ENCODE measurements at places on chromosomes 4 and X.

DNA sequence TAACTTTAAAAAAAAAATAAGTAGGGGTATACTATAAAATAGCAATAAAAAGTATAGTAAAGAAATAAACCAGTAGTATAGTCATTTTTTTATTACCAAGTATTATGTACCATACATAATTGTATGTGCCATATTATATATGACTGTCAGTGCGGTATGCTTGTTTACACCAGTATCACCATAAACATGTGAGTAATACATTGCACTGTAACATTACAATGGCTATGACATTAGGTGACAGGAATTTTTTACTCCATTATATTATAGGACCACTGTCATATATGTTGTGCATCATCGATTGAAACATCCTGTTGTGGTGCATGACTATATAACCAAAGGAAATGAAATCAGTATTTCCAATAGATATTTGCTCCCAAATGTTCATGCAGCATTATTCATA is 176.9 kb upstream of the ARHGAP24 start:
- DNase-seq, result no peak

DNA sequence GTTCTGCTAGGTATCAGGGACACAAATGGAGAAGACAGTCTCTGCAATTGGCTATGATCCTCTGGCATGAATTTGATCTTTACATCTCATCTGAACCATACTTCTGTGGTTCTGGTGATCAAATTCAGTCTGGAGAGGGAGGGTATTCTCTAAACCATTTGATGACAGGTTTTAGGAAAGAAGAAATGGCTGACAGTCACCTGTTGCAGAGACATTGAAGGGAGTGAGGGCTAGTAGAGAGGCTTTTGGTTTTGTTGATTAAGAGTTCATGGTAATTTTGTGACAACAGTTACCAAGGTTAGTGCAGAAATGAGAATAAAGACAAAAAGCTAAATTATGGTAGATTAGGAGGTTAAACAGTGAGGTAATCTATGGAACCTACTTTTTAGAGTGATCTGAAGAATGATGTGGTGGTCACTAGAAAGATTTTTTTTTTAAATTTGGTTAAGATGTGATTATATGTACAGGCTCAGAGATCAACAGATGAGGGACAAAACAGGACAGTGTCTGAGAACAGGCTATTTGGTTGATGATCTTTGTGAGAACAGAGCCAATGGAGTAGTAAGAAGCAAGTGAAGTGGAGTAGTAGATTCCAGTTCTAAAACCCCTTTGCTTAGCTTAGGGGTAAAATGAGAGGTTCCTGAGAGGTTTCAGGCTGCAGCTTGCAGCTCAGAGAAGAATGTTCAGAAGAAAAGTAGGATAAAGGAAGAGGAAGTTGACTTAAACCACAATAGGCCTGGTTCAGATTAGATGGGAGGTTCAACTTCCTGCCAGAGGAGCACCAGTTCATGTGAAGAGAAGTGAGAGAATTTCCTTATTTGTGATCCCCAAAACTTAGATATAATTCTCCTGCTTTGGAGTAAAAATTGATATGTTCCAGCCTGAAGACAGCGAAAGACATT is 34.7 kb downstream of the VSIG4 start:
- no peak for DNase-seq

- peak; percentile 22 for DNase-seq
These were observed 55.3 kb downstream of the JADE3 start for GRCh38 chrX:46967547-46967946.

DNA sequence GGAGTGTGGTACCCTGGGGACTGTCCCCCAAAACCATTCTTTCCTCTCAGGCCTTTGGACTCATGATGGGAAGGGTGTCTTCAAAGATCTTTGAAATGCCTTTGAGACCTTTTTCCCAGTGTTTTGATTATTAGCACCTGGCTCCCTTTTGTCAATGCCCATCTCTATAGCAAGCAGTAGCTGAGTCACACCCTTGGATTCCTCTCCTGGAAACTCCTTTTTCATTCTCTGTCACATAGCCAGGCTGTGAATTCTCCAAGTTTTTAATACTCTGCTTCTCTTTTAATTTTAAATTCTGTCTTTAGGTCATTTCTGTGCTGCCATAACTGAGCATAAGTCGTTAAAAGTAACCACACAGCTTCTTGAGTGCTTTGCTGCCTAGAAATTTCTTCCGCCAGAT is 29.7 kb downstream of the IL21 start:
- no peak for DNase-seq

DNA sequence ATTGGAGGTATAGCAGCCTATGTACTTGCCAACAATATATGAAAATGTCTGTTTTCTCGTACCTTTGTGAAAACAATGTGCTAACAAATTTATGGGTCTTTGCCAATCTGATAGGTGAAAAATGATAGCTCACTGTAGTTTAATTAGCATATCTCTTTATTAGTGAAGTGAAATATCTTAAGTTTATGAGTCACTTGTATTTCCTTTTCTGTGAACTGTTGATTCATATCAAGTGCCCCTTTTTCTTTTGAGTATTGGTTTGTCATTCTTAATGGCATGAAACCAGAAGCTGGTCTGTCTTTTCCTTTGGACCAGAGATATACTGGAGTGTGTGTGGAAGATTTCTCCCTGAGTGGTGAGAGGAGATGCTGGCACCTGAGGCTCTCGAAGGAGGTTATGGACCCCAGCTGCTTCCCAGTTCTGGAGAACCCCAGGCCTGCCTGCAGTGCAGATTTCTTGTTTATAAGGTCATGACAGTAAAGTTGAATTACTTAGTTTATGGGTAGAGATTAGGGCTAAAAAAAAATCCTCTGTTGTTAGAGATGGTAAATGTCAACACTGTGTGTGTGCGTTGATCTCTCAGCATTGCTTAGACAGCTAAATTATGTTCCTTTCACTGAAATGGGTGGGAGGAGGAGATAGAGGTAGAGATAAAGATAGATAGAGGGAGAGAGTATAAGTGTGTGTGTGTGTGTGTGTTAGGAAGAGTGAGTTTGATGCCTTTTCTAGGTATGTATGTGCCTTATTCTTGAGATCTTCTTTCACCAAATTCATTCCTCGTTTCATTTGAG is 89.9 kb downstream of the REPS2 start:
- no peak for DNase-seq

GRCh38 chr4:116016201-116016600 is 902.8 kb upstream of the NDST4 start:
- DNase-seq, result no peak

GRCh38 chr4:148054275-148054674 is 322.4 kb downstream of the ARHGAP10 start:
- DNase-seq, result no peak

DNA sequence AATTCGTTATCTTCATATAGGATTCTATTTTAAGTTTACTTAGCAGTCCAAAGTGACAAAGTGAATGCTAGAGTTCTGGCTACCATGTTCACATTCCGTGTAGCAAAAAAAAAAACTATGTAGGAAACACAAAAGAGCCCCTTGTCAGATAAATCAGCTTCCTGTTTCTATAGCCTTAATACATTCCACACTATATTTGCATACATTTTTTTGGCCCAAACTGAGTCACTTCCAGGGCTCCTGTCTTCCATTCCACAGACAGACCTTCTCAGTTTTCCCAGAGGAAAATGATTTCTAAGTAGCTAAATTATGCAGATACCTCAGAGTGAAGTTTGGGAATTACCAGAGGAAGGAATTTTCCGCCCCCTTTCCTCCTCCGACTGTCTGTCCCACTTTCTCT is 841.9 kb upstream of the HS3ST1 start:
- DNase-seq, result no peak

GRCh38 chr4:20724915-20725314 is 24.7 kb downstream of the PACRGL start:
- no peak for DNase-seq

DNA sequence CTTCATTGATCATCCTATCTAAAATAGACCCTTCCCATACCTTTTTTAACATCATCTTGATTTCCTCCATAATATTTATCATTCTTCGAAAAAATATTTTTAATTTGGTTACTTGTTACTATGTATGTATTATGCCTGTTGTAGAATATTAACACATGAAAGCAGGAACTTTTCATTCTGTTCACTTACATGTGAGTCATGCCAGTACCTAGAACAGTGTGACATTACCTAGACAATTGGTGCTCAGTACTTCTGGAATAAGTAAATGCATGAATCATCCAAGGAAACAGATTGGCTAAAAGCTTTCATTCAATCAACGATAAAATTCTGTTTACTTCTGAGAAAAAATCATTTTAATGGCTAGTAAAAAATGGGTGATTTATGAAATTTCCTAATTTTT is 76.4 kb downstream of the CXXC4 start:
- DNase-seq, result no peak

DNA sequence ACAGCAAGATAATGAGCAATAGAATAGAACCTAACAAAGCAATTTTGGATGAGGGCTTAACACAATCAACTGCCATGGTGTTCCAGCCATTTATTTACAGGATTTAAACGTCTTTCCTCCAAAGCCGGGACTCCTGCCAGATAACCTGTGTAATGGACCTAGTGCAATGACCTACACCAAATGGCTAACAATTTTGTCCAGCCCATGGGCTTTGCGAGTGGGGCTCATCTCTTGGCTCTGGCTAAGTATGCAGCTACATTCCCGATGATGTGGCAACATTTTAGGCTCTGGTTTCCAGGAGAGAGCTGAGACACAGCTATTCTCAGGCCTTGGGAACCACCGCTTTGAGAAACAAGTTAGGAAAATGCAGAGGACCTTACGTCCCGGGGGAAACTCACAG is 822.3 kb upstream of the FTHL17 start:
- no peak for DNase-seq

- DNase-seq, result no peak
These were observed 1.9 kb downstream of the STOX2 start for GRCh38 chr4:183906739-183907651.

- DNase-seq, result no peak
These were observed 82.4 kb upstream of the HPRT1 start for GRCh38 chrX:134377537-134377936.

DNA sequence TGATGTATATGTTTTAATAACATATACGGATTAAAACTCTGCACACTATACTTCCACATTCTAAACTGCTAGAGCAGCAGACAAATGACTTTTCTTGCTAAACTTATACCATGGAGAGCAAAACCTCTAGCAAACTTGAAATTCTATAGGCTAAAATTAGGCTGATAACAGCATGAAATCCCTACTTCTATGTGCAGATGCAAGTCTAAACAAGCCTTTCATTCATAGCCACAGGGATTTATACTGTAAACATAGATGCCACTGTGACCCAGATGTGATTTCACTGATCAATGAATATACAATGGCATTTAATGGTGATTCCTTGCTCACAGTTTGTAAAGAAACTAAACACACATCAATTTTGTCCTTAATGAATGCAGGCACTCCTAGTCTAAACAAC is 151.0 kb downstream of the ANTXR2 start:
- DNase-seq, result no peak

- peak; percentile 28 for DNase-seq
These were observed 98.1 kb upstream of the OTUD4 start for GRCh38 chr4:145278341-145279121.

- no peak for DNase-seq
These were observed 587.3 kb downstream of the TMA16 start for GRCh38 chr4:164081801-164082200.

DNA sequence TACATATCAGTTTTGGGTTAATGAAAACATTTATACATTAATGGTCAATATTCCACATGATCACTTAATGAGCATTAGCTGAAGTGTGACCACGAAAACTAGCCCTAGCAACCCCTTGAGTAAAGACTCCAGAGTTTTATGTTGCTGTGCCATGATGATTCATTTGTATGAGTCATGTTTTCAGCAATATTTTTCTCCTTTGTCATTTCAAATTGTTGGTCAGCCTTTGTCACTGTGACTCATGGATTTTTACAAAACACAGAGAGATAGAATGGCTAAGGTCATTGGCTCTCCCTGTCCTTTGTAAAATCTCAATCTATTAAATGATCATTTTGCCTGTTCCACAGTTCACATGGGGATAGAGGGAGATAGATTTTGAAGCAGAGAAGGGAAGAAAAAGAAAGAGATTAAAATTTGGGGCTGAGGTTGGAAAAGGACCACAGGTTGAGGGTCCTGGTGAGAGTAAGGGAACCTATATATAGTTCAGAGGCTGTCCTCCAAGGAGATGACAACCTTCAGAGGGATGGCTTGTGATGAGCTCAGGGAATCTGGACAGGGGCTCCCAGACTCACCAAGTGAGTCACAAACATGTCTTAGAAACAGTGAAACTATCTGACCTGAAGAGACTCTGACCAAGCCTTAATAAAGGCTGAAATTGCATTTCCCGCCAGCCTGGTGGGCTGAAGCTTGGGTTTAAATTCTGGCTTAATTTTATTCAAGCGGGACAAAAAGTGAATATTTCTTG is 25.6 kb downstream of the NR0B1 start:
- DNase-seq, result no peak

DNA sequence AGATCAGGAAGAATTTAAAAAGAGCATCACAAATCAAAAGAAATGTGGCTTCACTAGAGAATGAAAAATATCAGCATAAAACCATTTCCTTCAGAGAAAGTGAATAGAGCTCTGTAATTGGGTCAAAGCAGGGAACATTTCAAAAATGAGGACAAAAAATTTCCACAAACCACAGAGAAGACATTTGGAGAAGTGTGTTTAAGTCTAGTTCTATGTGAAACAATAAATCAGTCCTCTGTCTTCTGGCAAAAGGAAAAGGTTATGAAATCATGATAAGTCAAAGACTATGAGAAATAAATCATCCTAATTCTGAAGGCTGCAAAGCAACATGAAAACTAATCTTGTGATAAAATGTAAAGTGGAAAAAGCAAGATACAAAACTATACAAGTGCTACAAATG is 27.9 kb downstream of the SMPX start:
- no peak for DNase-seq

GRCh38 chrX:10722851-10723250 is 102.5 kb upstream of the MID1 start:
- DNase-seq, result peak; percentile 56

- DNase-seq, result no peak
These were observed 33.1 kb downstream of the LNX1 start for GRCh38 chr4:53558065-53558801.

DNA sequence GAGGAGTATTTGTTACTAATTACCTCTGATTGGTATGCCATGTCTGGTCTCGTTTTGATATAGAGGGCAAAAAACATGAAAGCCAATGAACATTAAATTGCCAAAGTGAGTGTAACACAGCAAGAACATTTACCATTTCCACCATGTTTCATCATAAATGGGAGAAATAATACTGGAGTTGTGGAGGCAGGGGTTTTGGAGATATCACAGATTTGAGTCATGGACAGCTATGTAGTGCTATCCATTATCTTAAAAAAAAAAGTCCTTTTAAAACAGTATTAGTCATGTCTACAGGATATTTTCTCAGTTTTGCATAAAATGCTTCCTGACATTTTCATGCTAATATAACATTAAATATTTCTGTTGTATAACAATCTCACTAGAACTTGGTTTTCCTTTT is 301.2 kb downstream of the IL1RAPL1 start:
- no peak for DNase-seq
